ENCODE measurements at places on chromosomes 1 and 21.

DNA sequence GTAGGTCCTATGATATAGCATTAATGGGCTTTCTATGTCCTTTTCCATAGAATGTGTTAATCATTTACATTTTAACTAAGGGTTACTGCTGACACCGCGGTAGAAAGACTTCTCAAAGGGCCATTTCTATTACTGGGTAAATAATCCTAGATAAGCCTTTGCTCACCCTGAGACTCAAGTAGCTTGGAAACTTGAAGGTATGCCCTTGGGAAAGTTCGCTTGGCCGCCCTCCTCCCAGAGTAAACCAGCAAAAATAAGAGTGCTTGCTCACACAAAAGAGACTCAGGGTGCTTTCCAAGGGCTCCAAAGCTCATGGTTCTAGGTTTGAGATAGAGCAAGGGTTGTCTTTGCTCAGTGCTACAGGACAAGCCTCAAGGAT, 85.8 kb upstream of the TMPRSS2 start:
- DNase-seq, result no peak

GRCh38 chr1:235502601-235503402, 1.4 kb downstream of the B3GALNT2 start:
- DNase-seq, result peak; percentile 54

GRCh38 chr1:234938924-234939323, 189.7 kb downstream of the TOMM20 start:
- no peak for DNase-seq

DNA sequence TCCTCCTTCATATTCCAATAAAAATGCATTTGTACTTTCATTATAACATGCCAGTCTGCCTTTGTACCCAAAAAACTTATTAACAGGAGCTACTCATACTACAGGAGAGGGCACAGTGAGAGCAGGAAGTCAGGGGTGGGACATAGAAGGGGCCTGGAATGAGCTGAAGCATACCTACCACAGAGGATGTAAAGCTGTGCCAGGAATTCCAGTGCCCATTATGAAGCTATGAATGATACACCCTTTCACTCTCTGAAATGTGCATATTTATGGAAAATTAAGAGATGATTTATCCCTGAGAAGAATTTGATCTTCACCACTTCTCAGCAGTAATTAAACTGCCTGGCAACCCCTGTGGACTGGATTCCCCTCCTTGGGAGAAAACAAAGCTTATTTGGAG, 65.8 kb downstream of the ATP5PO start:
- DNase-seq, result no peak

DNA sequence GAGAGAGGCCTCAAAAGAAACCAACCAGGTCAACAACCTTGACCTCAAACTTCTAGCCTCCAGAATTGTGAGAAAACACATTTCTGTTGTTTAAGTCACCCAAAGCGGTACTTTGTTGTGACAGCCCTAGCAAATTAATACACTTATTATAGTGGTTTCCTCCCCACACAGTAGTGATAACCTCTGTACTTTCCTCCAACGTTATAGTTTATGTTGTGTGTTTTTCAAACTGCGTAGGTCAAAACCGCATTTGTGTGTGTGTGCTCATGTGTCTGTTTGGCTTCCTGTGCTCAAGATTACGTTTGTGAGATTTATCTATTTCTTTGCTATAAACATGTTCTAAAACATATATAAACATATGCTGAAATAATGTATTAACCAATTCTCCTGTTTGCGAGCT, 667.8 kb upstream of the USP24 start:
- DNase-seq, result no peak

DNA sequence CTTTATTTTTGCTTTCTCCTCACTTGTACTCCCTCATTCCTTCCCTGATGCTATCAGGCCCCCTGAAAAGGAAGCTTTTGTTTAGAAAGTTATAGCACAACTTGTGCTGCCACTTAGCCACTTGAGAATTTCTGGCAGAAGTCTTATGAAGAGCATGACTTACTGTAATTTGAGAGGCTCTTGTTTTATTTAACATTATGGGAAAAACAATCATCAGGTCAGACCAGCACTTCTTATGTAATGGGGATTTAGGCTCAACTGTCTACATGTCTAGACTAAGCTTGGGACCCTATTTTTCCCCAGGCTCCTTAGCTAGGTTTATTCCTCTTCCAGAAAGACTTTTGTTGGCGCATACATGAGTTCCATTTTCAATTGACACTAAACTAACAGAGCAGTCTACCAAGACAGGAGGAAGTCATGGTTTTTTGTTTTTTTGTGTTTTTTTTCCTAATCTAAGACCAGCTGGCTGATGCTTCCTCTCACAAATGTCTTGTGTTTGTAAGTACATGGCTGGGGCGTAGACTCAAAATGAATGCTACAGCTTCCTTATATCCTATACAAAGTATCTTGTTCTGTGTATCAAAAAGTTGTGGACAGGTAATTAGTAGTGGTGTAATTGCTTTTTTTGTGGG, 31.5 kb downstream of the TNFSF4 start:
- DNase-seq, result no peak

GRCh38 chr1:93596329-93597089, 85.1 kb downstream of the BCAR3 start:
- DNase-seq, result no peak

DNA sequence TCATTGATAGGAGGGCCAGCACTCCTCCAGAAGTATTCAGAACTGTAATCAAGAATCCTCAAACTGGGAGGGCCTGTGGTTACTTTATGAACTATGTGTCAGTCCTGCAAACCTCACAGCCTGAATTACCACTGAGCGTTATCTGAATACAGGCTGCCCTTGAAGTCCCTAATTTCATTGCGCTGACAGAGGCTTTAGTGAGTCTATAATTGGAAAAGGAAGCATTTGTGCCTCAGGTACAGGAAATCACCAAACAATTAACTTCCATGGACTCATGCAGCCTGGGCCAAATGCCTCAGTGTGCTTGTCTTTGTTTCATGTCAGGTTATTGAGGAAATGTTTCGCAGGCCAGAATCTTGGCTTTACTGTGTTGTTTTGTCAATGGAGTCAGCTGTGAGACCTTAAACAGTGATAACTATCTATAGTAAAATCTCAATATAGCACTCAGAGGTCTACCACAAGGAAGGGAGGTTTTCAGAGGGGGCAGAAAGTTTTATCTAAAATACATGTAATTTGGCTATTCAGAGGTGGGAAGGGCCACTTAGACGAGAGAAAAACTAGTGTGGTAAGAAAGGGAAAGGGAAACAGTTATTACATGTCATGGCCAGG, 32.9 kb upstream of the DOCK7 start:
- no peak for DNase-seq

DNA sequence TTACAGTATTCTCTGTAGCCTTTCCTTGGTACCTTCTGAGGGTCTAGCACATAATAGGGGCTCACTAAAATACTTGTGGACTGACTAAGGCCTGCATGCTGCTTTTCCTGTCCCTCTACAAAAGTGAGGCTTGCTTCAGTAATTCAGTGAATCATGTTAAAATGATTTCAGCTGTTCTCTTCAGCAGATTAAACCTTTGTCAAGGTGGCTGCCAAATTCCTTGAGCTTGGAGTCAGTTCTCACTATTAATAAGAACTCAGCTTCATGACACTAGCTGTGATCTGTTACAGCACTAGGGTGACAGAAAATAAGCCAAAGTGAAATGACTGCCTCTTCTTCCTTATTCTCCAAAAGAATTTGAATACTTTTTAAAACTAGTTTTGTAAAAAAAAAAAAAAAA, 128.8 kb downstream of the KCNN3 start:
- no peak for DNase-seq

DNA sequence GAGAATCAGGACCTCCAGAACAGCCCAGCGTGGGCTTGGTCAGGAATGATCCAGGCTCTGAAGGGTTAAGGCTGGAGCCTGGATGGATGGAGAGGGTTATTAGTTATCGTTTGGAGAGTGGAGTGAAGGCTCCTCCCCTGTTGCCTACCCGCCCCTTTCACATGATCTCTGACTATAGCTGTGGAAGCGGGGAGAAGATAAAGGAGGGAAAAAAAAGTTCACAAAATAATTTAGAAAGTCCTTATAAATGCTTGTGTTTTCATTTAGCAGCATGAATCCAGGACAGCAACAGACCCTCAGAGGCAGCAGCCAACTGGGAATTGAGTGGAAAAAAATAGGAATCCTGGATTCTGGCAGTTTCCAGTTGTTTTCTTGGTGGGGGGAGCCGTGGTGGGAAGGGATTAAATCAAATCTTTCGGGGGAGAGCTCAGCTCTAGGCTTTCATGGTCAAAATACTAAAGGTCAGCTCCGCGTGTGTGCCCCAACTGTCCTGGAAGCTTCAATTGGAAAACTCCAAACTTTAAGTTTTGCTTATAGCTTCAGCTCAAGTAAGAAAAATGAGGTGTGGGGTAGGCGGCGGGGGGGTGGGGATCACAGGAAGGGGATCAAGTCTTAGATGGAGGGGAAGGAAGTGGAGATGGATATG, 595 bp upstream of the DDR2 start:
- no peak for DNase-seq

DNA sequence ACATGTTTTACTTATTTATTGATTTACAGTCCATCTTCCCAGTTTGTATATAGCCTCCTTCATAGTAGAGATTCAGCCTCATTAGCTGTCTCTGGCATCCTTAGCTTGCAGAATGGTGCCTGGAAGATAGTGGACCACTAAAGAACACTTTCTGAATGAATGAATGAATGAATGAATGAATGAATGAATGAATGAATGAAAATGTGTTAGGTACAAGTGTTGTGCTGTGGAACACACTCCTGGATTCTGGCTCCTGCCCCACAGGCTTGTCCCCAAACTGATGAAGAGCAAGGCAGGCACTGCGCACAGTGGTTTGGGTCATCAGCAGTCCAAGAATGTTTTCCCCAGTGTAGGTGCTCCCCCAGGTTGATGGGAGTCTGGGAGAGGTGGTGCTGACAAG, 159.4 kb downstream of the ST6GALNAC5 start:
- DNase-seq, result no peak

GRCh38 chr1:68819190-68819829, 322.4 kb upstream of the DEPDC1 start:
- DNase-seq, result no peak

GRCh38 chr1:5566924-5567323, 425.3 kb downstream of the NPHP4 start:
- DNase-seq, result no peak

DNA sequence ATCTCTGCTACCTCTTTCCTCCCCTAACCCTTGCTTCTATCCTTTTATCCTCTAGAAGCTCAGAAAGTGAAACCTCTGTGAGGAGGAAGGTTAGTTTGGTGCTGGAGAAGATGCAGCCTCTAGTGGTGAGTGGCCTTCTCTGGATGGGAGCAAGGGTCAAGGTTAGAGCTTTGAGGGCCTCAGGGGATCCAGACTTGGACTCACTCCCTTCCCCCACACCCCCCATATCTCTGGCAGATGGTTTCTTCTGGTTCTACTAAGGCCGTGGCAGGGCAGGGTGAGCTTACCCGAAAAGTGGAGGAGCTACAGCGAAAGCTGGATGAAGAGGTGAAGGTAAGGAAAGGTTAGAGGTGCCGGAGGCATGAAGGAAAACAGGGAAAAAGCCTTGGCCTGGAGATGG, 9.2 kb downstream of the CGN start:
- DNase-seq, result no peak

- no peak for DNase-seq
Measured at GRCh38 chr1:156493742-156494141, 6.8 kb downstream of the MEF2D start.

GRCh38 chr21:45137612-45137937, 63.2 kb downstream of the ADARB1 start:
- no peak for DNase-seq

- DNase-seq, result no peak
Measured at GRCh38 chr1:91617285-91617765, 116.7 kb downstream of the CDC7 start.

GRCh38 chr1:58307431-58307830, 239.1 kb downstream of the OMA1 start:
- no peak for DNase-seq

DNA sequence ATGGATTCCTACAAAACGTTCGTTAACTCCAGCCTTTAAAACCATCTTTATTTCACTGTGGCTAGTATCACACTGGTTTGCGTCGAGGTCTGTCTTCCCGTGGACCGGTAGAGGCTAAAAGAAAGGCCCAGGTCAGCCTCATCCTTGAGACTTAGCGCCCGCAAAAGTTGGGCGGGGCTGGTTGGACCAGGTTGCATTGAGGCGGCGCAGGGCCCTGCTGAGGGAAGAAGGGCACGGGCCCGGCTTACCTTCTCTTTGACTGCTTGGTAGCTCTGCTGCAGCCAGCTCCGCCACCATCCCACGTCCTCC, 455 bp downstream of the BSDC1 start:
- no peak for DNase-seq

DNA sequence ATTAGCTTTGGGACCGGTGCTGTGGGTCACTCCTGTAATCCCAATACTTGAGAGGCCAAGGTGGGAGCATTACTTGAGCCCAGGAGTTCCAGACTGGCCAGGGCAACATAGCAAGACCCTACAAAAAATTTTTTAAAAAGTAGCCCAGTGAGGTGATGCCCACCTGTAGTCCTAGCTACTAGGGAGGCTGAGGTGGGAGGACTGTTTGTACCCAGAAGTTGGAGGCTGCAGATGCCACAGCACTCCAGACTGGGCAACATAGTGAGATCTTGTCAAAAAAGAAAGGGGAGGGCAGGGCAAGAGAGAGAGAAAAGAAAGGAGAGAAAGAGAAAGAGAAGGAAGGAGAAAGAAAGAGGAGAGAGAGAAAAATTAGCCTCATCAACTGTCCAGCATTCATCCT, 6.3 kb downstream of the ITSN1 start:
- no peak for DNase-seq

GRCh38 chr1:200379940-200380588, 29.8 kb downstream of the ZNF281 start:
- DNase-seq, result peak; percentile 32

DNA sequence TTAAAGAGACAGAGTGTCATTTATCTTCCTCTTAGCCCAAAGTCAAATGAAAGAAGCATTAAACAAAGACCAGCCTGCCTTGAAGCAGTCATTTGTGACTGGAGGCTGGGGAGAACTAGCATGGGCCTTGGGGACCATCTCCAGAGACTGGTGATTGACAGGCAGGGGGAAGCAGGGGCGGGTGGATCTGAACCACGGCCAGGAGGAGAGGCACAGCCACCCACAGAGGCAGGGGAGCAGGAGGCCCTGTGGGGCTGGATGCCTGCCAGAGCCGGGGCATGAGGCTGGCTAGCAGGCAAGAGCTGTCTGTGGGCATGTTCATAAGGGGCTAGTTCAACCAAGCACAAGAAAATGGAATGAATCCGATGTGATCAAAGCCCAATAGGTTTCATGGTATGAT, 73.9 kb downstream of the PLXNA2 start:
- no peak for DNase-seq

DNA sequence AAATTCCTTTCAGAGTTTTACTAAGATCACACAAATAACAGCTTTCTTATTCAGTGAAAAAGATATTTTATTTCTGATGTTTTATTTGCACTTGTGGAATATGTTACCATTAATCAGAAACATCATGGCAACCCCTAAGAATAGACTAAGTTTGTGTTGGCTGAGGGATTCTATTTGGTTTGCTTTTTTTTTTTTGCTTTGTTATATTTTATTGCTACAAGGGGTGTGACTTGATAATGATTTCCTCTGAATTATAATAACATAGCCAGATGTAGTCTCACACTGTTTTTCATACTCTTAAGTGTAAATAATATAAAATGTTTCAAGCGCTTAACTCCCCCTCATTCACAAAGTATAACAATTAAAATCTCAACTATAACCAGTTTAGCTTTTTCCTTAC, 20.0 kb downstream of the GLRX2 start:
- DNase-seq, result no peak

GRCh38 chr1:89855413-89856123, 34.7 kb downstream of the LRRC8D start:
- DNase-seq, result peak; percentile 73

- no peak for DNase-seq
Measured at GRCh38 chr1:232310541-232310940, 319.4 kb downstream of the SIPA1L2 start.

- DNase-seq, result no peak
Measured at GRCh38 chr21:14358775-14359174, 24.2 kb downstream of the HSPA13 start.

GRCh38 chr1:236151739-236152424, 9.5 kb downstream of the GPR137B start:
- DNase-seq, result no peak

Data from activated CD4-positive, alpha-beta T cell treated with anti-CD3 and anti-CD28 coated beads, Interleukin-2, amount 10 ng/mL, durations not matched to agents 24 days and 14 days (primary cell).